ENCODE measurements at places on chromosomes 5 and 9.

DNA sequence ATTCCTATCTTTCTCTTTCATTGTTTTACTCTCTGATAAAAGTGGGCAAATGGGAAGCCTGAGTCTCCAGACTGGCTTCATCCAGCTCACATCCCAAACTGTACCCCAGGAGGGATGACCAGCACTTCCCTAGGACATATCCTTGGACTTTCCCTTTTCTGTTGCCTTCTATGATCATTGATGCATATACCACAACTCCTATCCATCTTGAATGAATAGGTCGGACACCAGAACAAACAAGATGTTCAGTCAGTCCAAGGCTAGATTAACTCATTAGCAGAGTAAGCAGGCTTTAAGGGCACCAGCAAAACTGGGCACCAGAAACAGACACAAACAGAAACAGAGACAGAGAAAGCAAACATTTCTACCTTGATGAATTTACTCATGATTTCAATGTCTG, 159.1 kb upstream of the RGMB start:
- no peak for DNase-seq

- DNase-seq = no peak
Observed at GRCh38 chr9:110115826-110116542, 92.0 kb downstream of the C9orf152 start.

GRCh38 chr9:129394886-129395279, 216.8 kb upstream of the IER5L start:
- no peak for DNase-seq

GRCh38 chr5:126794157-126794828, 17.4 kb downstream of the LMNB1 start:
- DNase-seq = no peak

DNA sequence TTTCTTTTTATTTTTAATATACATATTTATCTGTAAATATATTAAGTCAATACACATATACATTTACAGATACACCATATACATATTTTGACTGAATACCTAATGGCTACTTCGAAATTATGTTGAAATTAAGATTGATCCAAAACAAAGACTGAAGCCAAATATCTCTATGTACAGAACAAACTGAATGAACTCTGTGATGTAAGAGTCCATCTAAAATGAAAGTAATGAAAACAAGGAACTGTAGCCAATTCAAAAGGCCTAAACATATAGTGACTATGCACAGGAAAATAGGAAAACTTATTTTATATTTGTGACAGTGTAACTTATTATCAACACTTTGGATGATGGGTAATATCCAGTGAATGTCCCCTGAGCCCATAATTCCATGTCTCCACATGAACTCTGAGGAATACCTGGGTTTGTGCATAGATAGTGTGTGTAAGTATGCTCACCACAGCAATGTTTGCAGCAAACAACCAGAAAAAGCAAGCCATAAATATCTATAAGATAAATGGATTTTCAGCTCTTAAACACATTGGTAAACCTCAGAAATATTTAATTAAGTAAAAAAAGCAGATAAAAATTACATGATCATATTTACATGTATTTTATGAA, 517.2 kb upstream of the CDH6 start:
- DNase-seq = no peak

DNA sequence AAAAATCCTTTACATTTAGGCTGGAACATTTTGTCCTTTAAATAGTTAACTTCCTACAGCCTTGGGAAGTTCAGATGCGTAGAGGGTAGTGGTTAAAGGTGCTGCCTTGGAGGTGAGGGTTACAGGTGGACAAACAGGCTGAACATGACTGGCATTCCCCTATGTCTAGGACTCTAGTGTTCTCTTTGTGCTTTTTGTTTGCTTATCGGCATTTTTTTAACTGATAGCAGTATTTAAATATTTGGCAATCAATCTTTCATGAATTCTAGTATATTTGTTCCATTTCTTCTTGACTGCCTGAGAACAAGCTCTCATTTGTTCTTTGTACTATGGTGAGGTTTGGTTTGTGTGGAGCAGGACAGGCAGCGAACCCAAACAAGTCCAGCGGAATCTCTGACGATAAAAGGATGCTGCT, 307.6 kb downstream of the CTNND2 start:
- no peak for DNase-seq

- no peak for DNase-seq
Observed at GRCh38 chr9:23740531-23740930, 85.5 kb downstream of the ELAVL2 start.

- no peak for DNase-seq
Observed at GRCh38 chr5:31362529-31362900, 169.0 kb downstream of the CDH6 start.

DNA sequence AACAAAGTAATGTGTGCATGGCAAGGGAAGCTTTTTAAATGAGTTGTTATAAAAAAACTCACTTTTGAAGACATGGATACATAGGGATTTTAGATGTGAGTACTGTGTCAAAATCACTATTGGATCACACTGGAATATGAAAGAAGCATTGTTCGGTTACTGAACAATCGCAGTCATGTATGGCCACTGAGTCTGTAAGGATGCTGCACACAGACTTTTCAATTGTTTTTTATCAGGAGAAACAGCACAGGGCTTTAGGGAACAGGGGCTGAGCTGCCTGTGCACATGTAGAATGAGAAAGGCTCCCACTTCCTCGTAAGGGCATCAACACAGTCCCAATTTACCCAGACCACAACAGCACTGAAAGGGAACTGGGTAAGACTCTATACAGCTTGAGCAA, 1333.9 kb upstream of the DMAC1 start:
- no peak for DNase-seq

GRCh38 chr5:78003919-78004318, 227.8 kb upstream of the TBCA start:
- no peak for DNase-seq

GRCh38 chr5:62139741-62140140, 166.3 kb upstream of the KIF2A start:
- no peak for DNase-seq

DNA sequence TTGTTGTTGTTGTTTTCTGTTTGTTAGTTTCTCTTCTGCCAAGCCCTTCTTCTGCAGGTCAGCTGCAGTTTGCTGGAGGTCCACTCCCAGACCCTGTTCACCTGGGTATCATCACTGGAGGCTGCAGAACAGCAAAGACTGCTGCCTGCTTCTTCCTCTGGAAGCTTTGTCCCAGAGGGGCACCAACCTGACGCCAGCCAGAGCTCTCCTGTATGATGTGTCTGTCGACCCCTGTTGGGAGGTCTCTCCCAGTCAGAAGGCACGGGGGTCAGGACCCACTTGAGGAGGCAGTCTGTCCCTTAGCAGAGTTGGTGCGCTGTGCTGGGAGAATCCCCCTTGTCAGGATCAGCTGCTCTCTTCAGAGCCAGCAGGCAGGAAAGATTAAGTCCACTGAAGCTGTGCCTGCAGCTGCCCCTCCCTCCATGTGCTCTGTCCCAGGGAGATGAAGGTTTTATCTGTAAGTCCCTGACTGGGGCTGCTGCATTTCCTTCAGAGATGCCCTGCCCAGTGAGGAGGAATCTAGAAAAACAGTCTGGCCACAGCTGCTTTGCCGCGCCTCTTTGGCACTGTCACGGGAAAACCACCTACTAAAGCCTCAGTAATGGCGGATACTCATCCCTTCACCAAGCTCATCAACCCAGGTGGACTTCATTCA, 299.2 kb downstream of the EDIL3 start:
- no peak for DNase-seq

- no peak for DNase-seq
Observed at GRCh38 chr5:17014686-17015085, 78.6 kb upstream of the MYO10 start.

DNA sequence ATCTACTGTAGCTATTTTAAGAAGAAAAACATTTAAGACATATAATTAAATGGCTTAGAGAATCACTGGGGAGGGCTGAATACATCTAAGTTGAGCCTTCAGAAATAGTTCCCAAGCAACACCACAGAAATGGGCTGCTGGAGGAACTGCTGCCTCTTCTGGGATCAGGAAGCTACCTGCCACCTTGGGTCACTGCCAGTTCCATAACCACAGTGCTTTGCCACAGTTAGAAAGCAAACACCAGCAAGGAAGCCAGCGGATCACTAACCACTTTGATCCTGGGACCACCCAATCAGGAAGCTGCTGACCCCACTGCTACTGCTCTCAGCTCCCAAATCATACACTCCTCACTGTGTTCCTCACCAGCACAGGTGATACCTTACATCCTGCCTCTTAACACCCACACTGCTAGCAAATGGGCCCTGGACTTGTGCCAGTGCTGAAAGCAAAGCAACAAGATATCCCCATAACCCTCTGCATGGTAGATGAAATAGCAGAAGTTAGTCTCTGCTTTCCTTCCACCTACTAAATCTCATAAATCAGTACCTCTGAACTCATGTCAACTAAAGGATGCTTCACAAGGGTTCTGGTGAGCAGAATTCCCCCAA, 346.9 kb downstream of the DEPDC1B start:
- DNase-seq = no peak

- no peak for DNase-seq
Observed at GRCh38 chr9:107222020-107222522, 61.0 kb upstream of the RAD23B start.

- no peak for DNase-seq
Observed at GRCh38 chr5:178360222-178360925, 127.8 kb upstream of the PHYKPL start.

GRCh38 chr5:169742771-169743296, 105.8 kb downstream of the DOCK2 start:
- no peak for DNase-seq

GRCh38 chr5:135008981-135009735, 24.9 kb downstream of the PITX1 start:
- DNase-seq = no peak

- DNase-seq = no peak
Observed at GRCh38 chr9:134937164-134937555, 19.4 kb upstream of the FCN1 start.
